COR-L47 (cell line): ENCODE measurements at places on chromosomes 7 and 10.

- no peak for DNase-seq
Measured at GRCh38 chr10:114307731-114308130, 68.7 kb downstream of the VWA2 start.

GRCh38 chr10:3538291-3538655 lies 246.7 kb downstream of the KLF6 start:
- no peak for DNase-seq

DNA sequence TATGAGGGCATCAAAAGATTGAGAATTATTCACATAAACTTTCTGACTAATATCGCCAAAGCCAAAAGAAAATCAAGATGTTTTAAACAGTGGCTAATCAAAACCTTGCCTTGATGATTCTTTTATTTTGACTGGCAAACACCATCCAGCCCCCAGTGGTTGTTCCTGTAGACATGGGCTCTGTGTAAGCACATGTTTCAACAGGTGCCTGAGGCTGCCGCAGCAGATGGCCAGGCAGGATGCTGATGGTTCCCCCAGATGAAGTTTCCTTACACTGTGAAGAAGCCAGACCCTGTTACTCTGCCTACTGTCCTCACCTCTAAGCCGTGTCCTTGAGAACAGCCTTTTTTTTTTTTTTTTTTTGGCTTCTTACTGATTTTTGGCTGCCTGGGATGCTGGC lies 146.5 kb downstream of the RAB11FIP2 start:
- DNase-seq = no peak

DNA sequence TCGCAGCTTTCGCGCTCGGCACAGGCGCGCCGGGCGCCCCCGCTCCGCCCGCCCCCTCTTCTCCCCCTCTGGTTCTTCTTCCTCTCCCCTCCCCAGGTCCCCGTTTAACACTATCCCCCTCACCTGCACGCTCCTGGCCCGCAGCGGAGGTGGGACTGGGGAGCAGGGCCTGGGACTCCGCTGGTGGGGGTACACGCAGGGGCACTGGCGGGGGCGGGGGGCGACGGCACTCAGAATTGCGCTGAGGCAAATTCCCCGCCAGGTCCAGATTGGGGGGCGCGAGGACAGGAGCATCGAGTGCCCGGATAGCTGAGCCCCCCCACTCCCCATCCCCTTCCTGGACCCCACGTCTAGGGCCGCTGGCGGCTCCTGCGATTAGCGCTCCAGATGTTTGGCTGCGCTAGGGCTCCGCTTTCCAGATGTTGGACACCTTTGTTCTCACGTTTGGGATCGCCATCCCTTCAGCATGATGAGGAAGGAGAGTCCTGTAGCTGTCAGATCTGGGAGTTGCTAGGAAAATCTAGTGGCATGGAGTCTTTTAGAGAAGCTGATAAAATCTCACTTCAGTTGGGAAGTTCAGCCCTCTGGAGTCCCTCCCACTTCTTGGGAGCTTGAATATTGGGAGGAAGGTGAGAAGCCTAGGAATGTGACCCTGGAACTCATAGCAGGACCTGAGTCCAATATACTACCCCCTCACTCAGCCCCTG lies 31.4 kb upstream of the PAX2 start:
- no peak for DNase-seq

DNA sequence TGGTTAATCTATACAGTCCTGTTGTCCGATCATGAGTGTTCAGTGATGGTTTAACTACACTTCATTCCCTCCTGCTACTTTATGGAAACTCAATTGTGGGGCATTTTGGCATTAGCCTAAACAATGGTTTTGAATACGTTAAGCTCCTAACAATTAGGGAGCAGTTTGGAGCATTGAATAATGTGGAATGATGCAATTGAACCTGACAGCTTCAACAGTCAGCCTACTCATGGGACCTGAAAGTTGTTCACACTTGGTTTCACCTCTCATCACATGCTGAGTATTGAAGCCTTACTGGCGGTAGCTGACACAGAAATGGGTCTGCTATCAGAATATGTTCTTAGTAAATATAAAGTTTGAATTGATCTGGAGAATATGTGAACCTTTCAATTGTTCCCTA lies 186.1 kb downstream of the MLLT10 start:
- no peak for DNase-seq

GRCh38 chr7:138258197-138258559 lies 181.9 kb downstream of the AKR1D1 start:
- no peak for DNase-seq

GRCh38 chr7:38561166-38561565 lies 70.0 kb downstream of the AMPH start:
- DNase-seq = no peak

- no peak for DNase-seq
Measured at GRCh38 chr10:132019366-132019765, 37.6 kb upstream of the BNIP3 start.

- DNase-seq = peak; percentile 17
Measured at GRCh38 chr7:51315393-51316261, 982 bp downstream of the COBL start.

DNA sequence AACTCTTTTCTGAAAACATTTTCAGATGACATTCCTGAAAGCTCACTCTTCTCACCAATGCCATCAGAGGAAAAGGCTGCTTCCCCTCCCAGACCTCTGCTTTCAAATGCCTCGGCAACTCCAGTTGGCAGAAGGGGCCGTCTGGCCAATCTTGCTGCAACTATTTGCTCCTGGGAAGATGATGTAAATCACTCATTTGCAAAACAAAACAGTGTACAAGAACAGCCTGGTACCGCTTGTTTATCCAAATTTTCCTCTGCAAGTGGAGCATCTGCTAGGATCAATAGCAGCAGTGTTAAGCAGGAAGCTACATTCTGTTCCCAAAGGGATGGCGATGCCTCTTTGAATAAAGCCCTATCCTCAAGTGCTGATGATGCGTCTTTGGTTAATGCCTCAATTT lies 16.5 kb downstream of the ANLN start:
- no peak for DNase-seq

DNA sequence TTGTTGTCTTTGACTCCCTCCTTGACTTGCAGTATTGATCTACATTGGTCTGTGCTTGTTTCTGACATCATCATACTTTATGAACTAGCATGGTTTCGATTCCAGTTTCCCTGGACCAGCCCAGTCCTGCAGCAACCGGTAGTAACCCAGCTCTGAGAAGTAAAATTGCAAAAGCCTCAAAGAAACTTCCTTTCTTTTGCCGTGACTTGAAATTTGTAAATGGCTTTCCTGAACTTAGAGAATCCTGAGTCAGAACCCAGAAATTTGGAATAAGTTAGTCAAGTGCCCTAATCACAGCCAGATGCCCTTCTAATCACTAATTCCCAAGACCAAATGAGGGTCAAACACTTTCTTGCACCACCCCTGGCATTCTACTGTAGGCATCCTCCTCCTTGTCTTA lies 15.0 kb downstream of the TAS2R60 start:
- no peak for DNase-seq

- DNase-seq = peak; percentile 62
Measured at GRCh38 chr10:79068562-79069324, at the start of gene ZMIZ1. Gene ZMIZ1 (plus strand): TSS chr10:79068966. CDS start chr10:79201633, 132,667 bp downstream.

- no peak for DNase-seq
Measured at GRCh38 chr7:37395618-37396259, 52.9 kb downstream of the ELMO1 start.

DNA sequence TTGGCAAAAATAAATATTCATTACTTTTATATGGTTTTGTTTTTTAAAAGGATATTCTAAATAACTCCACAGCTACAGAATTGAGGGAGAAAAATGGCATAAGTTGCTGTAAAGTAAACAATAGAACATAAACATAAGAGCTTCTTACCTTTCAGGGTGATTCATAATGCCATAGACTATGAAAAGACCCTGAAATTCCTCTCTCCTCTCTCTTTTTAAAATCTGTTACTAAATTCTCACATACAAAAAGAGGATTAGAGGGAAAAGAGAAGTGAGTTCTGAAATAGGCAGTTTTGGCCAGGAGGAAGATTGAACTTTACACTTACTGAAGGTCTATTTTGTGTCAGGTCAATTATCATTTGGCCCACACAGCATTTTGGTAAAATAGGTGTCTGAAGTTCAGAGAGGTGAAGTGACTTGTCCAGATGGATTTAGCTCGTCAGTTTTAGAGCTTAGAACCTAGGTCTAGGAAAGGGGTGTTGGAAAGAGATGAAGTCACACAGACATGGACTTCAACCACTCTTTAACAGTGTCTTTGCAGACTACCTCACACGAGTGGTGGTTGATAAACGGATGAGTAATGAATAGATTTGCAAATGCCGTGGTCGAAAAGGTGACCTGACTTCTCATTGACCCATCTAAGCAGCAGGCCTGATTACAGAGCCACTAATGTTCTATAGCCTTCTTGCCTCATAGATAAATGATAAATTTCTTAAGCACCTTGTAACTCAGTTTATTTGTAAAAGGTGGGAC lies 190.6 kb upstream of the CCDC6 start:
- no peak for DNase-seq

DNA sequence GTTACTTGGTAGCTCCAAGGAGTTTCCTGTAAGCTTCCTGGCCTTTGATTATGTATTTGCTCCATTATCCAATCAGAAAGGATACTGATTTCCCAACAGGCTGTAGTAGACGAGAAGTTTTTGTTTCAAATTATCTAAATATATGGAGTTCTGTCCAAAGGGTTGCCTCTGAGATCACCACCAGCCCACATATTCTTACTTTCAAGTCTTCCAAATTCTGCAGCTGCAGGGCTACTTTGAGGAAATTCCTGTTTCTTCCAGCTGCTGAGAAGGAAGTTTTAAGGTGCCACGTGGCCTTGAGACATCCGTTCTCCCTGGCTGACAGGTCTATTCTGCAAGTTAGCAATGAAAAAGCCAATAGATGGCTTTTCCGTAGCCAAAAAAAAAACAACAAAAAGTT lies 286.0 kb downstream of the TWIST1 start:
- DNase-seq = no peak

DNA sequence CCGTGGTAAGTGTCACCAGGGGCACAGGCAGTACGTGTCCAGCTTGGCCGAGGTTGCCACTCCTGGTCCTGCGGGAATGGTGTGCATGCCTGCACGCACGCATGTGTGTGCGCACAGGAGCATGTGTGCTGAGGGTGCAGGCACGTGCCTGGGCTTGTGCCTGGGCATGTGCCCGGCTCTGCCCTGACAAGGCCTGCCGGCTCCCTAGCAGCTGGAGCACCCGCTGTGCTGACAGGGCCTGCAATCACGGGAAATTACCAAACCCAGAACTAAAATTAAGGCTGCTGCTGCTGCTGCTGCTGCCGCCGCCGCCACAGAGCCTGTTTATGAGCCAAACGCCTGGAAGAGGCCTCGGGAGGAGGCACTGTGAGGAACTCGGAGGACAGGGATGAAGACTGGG lies 28.7 kb downstream of the GHRHR start:
- no peak for DNase-seq

DNA sequence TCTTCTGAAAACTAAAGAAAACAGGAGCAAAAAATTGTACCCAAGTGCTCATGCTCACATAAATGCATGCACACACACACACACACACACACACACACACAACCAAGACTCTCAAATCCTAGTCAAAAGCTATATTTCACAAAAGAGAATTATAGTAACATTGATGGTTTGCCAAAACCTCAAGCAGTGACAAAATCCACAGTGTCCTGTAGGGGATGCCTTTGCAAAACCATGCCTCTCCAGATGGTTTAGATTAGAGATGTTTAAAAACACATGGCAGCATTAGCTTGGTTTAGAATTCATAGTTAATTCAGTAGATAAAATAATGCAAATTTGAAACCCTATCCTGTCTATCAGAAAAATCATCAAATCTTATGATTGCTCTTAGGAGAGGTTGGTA lies 232.2 kb downstream of the DYNC1I1 start:
- DNase-seq = no peak

DNA sequence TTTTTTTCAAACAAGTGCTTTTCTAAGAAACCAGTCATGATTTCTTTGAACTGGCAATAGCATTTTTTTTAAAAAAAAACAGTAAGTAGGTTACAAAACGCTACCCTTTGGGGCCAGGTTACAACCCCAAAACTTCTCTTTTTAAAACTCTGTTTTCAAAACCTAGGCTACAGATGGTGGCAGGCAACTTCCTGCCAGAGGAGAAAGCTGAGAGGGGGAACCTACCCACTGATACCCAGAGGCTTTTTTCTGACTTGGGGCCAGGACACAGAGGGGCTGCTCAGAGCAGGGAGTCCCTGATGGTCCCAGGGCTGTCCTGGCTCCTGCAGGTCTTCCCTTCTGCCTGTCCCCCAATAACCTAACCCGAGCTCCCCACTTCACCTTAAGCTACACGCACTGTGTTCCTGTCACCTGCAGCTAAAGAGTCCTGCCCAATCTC lies 6.9 kb downstream of the STN1 start:
- no peak for DNase-seq

GRCh38 chr7:41698726-41699125 lies 4.2 kb downstream of the INHBA start:
- DNase-seq = no peak

DNA sequence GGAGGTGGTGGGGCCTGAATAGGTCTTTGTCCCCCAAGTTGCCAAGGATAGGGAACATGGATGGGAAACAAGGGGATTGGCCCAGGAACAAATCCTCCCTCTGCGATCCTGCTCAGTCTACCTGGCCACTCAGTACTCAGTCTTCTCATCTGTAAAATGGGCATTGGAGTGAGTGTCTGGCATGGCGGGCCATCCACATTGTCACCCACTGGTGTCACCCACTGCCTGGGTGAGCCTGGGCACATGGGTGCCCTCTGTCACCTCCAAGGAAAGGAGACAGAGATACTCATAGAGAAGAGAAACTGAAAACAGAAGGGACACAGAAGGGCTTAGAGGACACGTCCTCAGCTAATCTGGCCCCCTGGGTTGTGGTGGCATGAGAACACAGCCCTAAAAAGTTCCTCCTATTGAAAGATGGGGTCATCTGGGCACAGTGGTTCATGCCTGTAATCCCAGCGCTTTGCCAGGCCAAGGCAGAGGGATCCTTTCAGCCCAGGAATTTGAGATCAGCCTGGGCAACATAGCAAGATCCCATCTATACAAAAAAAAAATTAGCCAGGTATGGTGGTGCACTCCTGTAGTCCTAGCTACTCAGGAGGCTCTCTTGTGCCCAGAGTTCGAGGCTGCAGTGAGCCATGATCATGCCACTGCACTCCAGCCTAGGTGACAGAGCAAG lies 12.5 kb upstream of the TNRC18 start:
- no peak for DNase-seq

GRCh38 chr7:102973096-102973802 lies 60.4 kb downstream of the LRRC17 start:
- no peak for DNase-seq

GRCh38 chr7:43044511-43044910 lies 67.9 kb upstream of the HECW1 start:
- DNase-seq = no peak

DNA sequence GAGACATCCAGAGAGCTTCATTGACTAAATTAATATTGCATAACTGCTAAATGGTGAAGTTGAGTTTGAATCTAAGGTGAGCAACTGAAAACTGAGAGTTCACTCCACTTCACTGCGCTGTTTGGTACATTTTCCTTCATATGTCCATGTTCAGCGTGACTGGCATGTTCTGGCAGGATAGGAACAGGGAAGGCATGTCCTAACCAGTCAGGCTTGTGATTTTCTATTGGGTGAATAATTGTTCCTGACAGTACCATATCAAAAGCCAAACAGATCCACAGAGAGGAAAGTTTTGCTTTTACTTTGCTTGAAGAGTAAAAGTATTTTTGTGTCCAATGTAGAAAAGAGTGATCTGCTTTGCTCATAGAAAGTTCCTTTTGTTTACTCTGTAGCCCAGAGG lies 53.2 kb downstream of the WDFY4 start:
- no peak for DNase-seq
